CD4-positive, CD25-positive, alpha-beta regulatory T cell (primary cell): ENCODE measurements at places on chromosomes 2 and 18.

DNA sequence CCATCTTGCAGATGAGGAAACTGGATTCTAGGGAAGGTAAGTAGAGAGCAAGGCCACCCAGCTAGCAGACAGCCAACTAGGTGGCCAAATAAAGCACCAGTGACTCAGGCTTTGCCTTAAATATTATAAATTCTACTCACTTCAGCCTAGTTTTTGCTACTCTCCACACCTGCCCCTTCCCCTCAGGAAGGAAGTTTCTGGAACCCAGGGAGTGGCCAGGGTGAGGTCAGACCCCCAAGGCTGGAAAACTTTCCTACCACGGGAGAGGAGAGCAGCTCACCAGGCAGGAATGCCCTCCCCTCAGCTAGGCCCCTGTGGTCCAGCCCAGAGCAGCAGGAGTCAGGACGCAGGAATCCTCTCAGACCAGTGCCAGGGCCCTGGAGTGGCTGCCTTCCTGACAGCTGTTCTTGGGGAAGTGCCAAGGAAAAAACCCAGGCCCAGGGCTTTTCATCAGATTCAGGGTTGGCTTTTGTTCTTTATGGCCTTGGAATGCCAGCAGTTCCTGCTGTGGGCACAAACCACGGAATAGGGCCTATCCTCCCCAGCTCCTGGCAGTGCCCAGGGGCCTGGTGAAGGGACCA is 5.1 kb upstream of the PAX8 start:
- DNase-seq, result no peak

DNA sequence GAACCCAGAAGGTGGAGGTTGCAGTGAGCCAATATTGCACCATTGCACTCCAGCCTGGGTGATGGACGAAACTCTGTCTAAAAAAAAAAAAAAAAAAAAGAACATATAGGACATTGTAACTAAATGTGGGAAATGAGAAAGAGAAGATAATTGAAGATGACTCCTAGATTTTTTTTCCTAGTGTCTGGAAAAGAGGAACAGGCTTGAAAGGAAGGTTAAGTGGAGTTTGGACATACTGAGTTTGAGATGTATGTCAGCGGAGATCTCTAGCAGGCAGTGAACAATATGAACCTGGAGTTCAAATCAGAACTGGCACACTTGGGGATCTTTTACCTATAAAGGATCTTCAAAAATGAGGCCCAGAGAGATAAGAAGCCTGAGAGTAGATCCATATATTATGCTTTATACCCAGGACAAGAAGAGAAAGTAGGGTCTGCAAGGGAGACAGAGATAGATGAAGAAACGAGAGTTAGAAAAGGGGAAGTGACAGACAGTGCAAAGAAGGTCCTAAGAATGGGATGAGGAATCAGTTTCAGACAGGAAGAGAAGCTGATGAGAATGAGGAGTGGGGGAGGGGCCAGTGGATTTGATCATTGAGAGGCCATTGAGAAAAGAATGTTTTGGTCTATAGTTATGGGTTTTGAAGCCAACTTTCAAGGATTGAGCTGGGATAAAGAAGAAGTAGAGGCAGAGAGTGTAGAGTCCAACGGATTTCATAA is 46.9 kb upstream of the CD28 start:
- DNase-seq, result no peak

- no peak for DNase-seq
These were observed 119.6 kb downstream of the MBP start for GRCh38 chr18:77012806-77013541.

DNA sequence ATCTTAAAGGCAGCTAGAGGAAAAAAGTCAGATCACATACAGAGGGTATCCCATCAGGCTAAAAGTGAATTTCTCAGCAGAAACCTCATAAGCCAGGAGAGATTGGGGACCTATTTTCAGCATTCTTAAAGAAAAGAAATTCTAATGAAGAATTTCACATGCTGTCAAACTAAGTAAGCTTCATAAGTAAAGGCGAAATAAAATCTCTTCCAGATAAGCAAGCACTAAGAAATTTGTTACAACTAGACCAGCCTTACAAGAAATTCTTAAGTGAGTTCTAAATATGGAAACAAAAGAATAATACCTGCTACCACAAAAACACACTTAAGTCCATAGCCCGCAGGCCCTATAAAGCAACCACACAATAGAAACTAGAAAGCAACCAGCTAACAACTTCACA is 186.1 kb downstream of the ETAA1 start:
- no peak for DNase-seq

DNA sequence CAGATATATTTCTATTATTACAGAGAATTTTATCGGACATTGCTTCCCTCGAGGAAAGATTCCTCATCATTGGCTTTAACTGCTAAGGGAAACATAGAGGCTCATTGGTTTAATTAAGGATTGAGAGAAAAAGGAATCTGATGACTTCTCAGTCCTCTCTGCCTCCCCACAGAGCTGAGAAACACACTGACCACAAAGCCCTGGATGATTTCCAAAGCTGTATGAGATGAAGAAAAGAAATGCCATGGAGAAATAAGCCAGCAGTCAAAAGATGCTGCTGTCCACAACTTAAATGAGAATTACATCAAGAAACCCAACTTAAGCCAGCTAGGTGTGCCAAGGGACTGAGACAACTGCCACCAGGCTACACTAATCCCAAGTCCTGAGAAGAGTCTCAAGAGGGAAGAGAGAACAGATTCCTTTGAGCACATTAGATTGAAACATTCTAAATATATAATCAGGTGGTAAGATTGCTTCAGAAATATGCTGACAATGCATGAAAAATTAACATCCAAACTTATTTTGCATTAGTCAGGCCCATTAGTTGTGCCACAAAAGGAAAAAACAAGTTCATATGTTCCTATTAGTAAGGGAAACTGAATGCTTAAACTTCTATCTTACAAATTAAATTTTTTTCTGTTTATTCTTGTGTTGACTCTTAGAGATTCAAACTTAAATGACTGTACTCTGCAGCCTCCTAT is 308.1 kb upstream of the CYRIA start:
- no peak for DNase-seq

DNA sequence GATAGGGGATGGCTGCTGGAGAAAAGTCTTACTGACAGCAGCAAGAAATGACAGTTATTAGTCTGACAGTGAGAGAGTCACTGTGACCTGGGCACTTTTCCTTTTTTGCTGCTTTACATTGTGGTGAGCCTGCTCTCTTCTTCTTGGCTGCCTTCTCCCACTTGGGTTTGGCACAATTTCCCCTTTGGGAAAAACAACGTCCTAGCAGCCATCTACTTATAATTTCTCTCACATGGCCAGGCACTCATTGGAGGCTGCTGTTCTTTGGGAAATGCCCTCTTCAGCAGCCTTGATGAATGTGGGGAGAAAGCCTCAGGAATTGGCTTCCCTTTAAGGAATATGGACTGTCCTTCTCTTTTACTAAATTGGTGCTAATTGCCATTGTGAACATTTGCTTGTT is 60.4 kb upstream of the SLC1A4 start:
- no peak for DNase-seq
